ENCODE measurements at places on chromosomes 3 and 15.

- DNase-seq, result no peak
These were observed 19.5 kb downstream of the SMARCC1 start for GRCh38 chr3:47762233-47762632.

GRCh38 chr15:64685230-64685888 is 90.0 kb downstream of the RBPMS2 start:
- DNase-seq, result no peak

GRCh38 chr15:49731187-49732099 is 110.6 kb downstream of the DTWD1 start:
- no peak for DNase-seq

GRCh38 chr15:74294010-74294409 is 57.9 kb downstream of the CCDC33 start:
- no peak for DNase-seq

DNA sequence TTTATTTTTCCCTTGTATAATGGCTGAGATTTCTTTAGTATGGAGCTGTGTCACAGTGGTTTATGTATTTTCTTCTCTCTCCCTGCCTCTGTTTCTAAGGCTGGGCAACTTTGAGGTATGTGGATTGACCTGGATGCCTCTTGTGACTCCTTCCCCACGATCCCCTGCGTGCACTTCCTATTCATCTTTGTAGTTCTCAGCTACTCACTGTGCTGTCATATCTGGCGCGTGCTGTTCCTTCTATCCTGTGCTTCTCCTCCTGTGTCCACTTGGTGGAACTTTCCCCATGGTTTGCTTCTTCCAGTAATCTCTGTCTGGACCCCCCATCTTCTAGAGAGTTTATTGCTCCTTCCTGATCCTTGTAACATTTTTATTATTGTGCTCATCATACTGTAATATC is 97.3 kb downstream of the AKAP13 start:
- no peak for DNase-seq

GRCh38 chr3:149647285-149647684 is 10.5 kb downstream of the WWTR1 start:
- DNase-seq, result no peak

DNA sequence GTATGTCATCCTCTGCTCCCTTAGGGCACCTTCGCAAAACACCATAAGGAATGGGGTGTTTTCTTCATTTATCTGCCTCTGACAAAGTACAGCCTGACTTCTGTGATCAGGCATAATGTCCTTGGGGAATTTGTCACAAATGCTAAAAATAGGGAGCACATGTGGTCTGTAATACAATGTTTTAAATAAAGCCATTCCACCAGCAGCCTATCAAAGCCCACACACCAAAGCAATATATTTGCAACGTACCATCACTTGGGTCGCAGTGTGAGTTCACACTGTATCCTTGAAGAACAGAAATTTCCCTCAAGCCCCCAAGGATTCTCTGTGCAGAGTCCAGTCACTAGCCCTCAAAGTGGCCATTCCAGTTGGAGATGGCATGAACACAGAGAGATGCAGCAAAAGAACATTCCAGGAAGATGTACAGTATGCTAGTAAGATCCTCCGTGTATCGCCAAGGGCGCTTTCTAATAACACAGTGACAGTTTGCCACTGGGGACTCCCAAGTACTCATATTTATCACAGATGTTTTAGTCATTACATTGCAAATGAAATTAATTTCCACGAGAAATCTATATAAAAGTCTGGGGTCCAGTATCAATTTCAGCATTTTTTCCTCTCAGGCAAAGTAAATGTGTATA is 246.7 kb downstream of the MCTP2 start:
- no peak for DNase-seq

DNA sequence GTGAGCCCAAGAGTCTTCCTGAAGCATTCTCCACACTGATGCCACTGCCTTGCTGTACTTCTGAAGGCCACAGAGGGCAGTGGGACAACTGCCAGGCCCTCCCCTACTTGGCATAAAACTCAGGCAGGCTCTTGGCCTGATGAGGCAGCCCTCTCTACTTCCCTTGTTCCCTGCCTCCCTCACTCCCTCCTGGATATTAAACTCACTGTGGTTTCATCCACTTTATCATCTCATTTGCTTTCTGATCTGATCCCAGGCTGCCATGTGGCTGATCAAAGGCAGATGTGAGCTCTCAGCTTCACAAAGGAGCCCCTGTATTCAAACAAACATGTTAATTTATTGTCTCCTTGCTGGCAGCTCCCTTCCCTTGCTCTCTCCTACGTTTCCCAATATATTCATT is 533.5 kb downstream of the IGSF11 start:
- no peak for DNase-seq

DNA sequence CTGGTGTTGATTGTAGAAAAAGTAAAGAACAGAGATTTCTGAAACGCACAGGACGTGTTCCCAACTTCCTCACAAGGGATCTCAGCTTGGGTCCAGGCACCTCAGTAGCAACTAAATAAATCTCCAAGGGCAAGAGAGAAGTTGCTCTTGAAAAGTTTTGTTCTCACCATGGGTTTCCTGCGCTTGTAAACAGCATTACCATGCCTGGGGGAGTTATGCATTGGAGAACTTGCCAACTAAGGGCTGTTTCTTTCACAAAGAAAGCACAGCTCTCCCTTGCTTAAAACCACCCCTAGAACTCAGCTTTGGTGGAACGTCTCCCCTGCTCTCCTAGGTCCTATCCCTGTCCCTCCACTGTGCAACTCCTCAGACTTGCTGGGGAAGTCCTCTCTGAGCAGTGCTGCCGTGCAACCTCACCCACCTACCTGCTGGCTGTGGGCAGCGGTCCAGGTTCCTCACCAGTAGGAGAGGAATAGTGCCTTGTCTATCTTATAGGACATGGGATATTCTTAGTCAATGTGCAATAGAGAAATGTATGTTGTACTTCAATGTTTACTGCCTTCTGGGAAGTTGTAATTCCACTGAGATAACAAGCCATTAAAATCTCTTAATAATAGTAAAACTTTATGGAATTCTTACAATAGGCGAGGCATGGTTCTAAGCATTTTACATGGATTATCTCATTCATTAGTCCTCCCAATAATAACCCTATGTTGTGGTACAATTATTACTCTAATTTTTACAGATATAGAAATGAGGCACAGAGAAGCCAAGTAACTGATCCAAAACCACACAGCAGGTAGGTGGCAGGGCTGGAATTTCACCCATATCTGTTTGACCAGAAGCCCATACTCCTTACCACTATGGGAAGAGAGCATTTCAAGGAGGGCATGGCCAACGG is 51.5 kb downstream of the UMPS start:
- no peak for DNase-seq

- DNase-seq, result no peak
These were observed 59.7 kb downstream of the GRIP2 start for GRCh38 chr3:14480207-14481017.

GRCh38 chr15:41502795-41503668 is 9.4 kb downstream of the ITPKA start:
- DNase-seq, result no peak

GRCh38 chr3:40387001-40387894 is at the start of gene ENTPD3:
Gene ENTPD3, plus strand, starts transcription at chr3:40387184. Its CDS starts 874 bp downstream, at chr3:40388058.
- no peak for DNase-seq

- DNase-seq, result no peak
These were observed 113.5 kb upstream of the LMOD3 start for GRCh38 chr3:69235882-69236281.

GRCh38 chr15:34650177-34650576 is 66.7 kb upstream of the GOLGA8B start:
- peak; percentile 12 for DNase-seq

GRCh38 chr3:194276768-194277103 is 74.4 kb downstream of the CPN2 start:
- no peak for DNase-seq

DNA sequence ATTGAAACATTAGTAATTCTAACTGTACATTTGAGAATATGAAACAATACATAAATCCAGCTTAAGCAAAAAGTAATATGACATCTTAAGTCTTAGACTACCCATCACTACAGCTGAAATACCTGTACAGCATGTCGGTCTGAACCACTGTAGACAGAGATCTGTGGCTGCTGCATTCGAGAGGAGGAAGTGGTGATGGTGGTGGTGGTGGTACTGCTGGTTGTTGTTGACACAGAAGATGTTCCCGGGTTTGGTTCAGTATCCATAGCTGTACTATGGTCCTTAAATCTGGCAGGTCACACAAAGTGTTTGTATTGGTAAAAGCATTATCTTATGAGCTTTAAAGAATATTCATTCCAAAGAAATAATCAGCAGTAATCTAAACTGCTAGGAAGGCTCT is 2.9 kb downstream of the PHC3 start:
- no peak for DNase-seq

- DNase-seq, result no peak
These were observed 44.3 kb downstream of the PRTG start for GRCh38 chr15:55698653-55699052.

- no peak for DNase-seq
These were observed 87.2 kb downstream of the PRICKLE2 start for GRCh38 chr3:64138046-64138445.

DNA sequence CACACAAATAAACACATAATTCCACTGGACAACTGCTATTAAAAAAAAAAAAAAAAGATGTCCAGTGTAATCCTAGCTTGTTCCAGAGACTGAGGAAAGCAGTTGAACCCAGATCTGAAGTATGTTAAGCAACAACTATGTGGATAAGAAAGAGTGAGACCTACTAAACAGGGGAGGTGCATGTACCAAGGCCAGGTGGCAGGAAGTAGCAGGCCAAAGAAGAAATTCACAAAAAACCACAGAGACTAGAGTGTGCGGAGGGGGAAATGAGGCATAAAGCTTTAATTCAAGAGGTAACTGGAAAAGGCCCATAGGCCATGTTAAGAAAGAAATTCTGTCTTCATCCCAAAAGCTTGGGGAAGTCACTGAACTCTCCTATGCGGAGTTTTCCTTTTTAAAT is 490.0 kb downstream of the NAALADL2 start:
- DNase-seq, result no peak

- peak; percentile 29 for DNase-seq
These were observed 227.7 kb downstream of the ADAMTS17 start for GRCh38 chr15:100114100-100114499.

DNA sequence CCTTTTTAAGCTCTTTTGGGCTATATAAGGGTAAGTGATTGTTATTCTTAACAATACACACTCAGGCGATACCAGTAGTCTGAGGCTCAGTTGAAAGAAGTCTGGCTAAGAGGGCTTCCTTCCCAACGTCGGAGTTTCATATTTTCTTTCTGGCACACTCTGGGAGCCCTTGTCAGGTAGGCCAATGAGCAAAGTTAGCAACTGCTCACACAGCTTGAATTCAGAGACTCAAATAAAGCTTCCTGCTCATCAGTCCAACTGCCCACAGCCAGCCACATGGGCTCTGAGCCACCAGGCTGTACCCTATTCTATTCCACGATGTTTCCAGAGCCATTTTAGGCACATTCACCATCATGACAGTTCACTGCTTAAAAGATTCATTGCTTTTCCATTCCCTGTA is 155.1 kb upstream of the TBL1XR1 start:
- no peak for DNase-seq

DNA sequence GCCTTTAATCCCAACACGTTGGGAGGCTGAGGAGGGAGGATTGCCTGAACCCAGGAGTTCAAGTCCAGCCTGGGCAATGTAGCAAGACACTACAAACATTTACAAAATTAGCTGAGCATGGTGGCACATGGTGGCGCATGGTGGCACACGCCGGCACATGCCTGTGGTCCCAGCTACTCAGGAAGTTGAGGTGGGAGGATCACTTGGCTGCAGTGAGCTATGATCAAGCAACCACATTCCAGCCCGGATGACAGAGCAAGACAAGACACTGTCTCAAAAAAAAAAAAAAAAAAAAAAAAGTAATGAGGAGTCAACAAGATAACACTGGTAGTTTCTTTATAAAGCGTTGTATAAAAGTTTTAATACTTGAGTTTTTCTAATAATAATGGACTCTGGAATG is 10.1 kb downstream of the FEZF2 start:
- DNase-seq, result no peak

DNA sequence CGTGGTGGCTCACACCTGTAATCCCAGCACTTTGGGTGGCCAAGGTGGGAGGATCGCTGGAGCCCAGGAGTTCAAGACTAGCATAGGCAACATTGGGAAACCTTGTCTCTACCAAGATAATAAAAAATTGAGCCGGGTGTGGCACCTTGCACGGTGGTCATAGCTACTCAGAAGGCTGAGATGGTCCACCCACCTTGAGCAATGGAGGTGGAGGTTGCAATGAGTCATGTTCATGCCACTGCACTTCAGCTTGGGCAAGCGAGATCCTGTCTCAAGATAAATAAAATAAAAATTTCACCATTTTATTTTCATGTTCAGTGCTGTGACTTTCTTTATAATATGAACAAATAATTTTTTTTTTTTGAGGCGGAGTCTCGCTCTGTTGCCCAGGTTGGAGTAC is 12.5 kb downstream of the MAPK6 start:
- DNase-seq, result no peak

- DNase-seq, result no peak
These were observed 35.4 kb upstream of the SCAANT1 start for GRCh38 chr3:63947594-63947993.

GRCh38 chr3:132037581-132037980 is 2.8 kb upstream of the CPNE4 start:
- no peak for DNase-seq

GRCh38 chr15:31020542-31020941 is 29.1 kb upstream of the MTMR10 start:
- DNase-seq, result no peak

DNA sequence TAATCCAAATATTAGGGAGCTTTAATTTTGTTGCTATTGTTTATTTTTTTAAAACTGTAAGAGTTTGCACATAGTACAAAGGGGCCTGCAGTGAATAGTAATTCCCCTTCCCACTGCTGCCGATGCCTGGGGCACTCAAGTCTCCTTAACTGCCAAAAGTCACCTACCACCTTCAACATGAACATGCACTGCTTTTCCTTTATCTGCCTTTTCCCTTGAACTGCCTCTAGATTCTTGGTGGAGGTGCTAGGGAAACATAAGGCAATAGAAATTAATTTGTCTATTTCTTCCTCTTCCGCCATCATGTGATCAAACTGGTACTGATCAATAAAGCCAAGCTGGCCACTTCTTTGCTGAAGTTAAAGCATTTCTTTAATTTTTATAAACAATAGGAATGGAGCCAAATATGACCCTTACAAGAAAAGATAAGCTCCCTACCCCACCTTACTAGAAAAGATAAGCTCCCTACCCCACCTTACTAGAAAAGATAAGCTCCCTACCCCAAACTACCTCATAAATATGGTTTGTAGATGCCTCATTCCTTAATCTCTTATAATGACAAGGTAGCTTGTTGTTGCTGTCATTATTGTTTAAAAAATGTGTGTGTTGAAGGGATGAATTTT is 17.4 kb upstream of the ACAP2 start:
- DNase-seq, result no peak

DNA sequence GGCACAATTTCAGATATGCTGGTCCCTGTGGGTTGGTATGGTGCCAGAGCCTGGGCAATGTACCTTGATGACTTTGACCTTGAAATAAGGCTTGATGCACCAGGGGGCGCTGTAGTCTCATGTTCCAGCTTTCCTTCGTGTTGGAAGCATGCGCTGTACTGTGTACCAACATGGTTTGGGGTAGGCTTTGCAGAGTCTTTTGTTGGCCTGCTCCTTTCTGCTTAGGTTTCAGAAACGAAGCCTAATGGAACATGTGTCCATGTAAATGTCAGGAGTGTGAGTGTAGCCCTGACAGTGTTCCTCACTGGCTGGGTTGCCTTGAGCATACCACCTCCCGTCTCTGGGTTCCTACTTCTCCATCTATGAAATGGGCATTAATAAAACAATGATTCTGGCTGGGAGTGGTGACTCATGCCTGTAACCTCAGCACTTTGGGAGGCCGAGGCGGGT is 3.6 kb upstream of the CCR4 start:
- peak; percentile 7 for DNase-seq

GRCh38 chr3:4934050-4934449 is 45.2 kb upstream of the BHLHE40 start:
- DNase-seq, result no peak

- no peak for DNase-seq
These were observed 56.0 kb upstream of the LINGO1 start for GRCh38 chr15:77688693-77689092.
